MM.1S (cell line): ENCODE measurements at places on chromosomes 13 and 19.

DNA sequence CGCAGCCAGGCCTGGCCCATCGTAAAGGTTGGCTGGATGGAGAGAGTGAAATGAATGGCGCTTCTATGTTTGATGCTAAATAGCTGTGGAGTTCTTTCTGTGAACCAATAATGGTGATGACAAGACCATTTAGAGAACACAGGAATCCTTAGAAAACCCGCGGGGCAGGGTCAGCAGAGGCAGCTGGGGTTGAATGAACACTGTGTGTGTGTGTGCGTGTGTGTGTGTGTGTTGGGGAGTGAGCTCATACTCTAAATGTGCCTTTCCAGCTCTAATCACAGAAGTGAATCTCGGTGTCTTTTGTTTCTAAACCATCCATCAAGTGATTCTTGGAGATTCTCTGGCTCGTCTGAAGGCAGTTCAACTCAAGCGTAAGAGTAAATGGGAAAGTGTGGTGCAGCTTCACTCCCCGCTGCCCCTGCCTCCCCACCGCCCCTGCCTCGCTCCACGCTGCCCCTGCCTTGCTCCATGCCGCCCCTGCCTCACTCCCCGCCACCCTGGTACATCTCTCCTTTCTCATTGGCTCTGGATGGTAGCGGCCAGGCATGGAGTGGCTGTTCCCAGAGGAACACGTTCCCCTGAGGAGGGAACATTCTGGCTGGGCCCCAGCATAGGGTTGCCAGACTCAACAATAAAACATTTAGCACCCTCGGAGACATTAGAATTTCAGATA lies 21.2 kb downstream of the TMPRSS9 start:
- DNase-seq = no peak

- no peak for DNase-seq
Measured at GRCh38 chr19:16940626-16941025, 51.8 kb downstream of the F2RL3 start.

DNA sequence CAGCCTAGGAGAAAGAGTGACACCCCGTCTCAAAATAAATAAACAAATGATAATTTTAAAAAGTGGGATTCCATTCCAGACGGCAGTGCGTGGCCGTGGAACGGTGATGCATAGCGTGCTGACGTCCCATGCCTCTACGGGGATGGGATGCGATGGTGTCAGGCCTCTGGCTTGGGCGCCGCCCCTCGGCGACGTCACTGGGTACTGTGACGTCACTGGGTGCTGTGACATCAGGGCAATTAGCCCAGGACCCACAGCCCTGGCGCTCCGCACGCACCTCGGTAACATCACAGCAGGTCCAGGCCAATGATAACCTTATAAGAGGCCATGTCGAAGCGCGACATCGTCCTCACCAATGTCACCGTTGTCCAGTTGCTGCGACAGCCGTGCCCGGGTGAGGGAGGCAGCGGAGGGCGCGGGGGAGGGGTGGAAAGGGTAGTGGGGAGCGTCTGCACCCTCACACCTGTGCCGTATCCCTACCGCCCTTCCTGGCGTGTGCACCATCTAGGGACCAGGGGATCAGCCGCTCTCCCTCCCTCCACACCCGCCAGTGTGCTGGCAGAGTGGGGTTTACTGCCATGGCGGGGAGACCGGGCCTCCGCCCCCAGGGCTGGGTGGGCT lies at the start of gene GAPDHS:
TSS of gene GAPDHS (plus strand) at position 256 of the 621 bp plus-strand sequence. CDS start at position 328, 72 bp downstream.
- no peak for DNase-seq

DNA sequence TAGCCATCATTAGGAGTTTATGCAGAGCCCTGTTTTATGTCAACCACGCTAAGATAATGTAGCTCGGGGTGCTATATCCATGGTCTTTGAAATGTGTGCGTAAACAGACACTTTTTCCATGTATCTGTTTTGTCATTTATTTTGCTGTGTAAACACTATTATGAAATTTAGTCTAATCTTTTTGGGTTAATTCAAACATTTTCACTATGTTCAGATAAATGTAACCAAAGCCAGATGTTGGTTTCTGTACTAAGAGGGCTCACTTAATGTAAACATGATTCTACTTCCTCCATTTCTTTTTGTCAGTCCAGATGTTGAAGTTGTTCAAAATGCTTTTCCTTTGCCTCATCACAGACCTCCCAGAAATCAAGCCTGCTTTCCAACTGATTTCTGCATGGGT lies 499.5 kb upstream of the GPC6 start:
- DNase-seq = no peak

DNA sequence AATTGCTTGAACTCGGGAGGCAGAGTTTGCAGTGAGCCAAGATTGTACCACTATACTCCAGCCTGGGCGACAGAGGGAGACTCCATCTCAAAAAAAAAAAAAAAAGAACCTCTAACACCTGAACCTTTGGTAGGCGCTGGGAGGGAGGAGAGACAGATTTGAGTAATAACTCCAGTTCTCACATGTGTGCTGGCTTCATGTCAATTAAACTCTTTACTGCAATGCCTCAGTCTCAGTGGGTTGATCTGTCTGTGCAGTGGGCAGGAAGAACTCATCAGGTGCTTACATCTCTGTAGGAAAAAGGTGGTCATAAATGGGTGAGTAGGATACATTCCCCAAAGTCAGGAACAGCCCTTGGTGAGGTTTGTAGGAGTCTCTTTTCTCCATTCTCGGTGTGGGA lies 85.1 kb upstream of the ABCC4 start:
- DNase-seq = no peak

- DNase-seq = no peak
Measured at GRCh38 chr19:32104850-32105235, 240.6 kb upstream of the ZNF507 start.

DNA sequence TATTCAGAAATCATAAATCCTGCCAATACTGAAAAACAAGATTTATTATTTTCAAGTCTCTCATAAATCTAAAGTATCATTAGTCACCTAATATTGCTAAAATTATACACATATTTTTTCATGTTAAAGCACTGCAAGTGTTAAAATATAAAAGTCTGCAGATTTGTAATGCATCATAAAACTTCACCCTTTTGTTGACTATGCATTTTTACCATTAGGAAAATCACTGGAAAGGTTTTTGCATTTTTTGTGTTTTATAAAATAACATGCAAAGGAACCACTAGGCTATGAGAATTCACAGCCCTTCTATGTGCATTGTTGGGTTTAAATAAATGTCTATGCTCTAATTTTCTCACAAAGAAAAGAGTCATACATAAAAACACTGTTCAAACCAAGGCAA lies 407.3 kb downstream of the DACH1 start:
- DNase-seq = no peak
